ENCODE measurements at places on chromosomes 5 and 9. TPM values are rescaled to one million over a fixed set of nuclear protein-coding genes. Genes with fewer than 3 reads are reported as not detected.

PLPP6 gene
- total RNA-seq: 5.9 TPM

SARDH gene
- total RNA-seq: 18.4 TPM

OR13C2 gene
- not detected for total RNA-seq

SLC46A2 gene
- not detected for total RNA-seq

HAPLN1 gene
- 24.8 TPM for total RNA-seq

CYLC2 gene
- not detected for total RNA-seq

SKIC3 gene
- 198 TPM for total RNA-seq
